ENCODE measurements at places on chromosomes 11 and 22. TPM values are rescaled to one million over a fixed set of nuclear protein-coding genes. Genes with fewer than 3 reads are reported as not detected.

MRGPRX3 gene
- not detected for total RNA-seq

CAVIN3 gene
- total RNA-seq = 115 TPM

GSTT2B gene
- 7.2 TPM for total RNA-seq

DNA sequence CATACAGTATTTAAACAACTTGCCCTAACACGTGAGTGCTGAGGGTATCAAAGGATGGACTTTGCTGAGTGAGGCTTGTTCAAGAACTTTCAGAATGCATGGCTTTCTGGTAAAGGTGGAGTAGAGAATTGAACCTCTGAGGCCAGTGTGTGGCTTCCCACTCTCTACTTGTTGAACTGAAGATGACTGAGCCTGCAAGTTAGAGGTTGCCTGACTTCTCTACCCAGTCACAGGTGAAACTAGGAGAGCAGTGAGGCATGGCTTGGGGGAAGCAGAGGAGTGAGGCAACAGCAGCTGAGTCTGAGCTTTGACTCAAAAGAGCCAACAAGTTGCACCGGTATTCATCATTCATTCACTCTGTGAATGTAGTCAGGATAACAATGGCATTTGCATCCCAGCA is 256.4 kb upstream of the SESN3 start:
- no peak for DNase-seq

DNA sequence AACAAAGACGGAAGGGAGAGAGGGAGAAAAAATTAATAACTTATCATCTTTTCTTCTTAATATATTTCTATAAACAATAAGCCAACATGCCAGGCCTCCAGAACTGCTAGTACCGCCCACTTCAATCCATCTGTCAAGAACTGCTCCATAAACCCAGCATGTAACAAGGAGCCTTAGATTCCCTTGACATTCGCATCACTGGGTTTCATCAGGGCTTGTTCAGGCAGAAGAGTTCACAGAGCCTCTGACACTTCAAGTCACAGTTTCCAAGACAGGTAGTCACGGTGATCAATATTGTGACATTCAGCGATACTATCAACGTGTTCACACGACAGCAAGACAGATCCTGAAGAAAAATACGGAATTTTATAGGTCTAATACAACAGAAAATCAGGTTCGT is 61.7 kb downstream of the LARGE2 start:
- no peak for DNase-seq

DNA sequence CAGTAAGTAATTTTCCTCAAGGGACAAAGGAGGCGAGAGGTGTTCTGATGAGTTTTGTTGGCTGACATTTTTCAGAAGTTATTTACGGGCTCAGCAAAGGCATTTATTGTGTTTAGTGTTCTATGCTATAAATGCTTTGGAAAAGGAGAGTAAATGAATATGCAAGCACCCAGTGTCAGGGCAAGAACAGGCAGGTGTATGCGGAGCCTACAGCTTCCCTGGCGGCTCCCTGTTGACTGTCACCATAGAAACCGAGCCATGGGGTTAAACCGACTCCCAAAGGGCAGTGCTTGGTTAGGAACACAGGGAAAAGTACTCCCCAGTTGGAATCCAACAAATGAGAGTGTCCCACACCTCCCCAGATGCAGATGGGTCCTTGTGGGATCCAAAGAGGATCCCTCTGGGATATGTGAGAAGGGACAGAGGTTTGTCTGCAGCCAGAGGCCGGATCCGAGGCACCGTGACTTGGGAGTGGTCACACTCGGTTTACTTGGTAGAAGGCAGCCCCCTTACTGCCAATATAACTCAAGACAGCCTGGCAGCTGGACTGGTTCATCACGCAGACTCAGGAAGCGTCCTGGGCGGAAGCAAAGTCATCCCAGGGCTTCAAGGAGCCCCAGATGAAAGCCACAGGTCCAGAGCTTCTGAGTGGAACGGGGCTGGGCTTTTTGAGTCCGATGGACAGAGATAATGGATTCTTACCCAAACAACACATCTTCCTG is 329.7 kb downstream of the CTTN start:
- no peak for DNase-seq

DNA sequence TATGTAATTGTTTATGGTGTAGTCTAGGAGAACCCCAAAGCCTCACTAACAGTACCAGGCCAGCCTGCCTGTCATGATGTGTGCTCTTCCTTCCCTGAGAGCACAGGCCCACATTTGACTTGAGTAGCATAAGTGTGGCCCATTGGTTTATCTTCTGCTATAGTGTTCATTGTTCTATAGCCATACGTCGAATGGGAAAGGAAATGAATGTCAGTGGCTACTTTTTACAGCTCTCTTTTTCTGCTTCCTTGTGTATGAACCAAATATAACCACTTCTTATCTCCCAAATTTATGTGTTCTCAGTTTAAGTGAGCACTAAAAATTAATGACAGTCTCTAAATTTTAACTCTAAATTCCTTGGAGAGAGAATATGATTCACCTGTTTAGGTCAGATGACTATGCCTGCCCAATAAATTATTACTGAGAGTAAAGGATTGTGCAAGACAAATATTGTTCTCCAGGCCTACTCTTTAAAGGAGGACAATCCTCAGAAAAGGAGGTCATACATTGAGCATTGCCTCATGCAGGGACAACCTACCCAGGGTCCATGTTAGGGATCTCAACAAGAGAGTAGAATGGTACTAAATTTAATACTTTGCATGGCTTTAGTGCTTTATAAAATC is 222.9 kb upstream of the ARHGAP20 start:
- DNase-seq = no peak

DNA sequence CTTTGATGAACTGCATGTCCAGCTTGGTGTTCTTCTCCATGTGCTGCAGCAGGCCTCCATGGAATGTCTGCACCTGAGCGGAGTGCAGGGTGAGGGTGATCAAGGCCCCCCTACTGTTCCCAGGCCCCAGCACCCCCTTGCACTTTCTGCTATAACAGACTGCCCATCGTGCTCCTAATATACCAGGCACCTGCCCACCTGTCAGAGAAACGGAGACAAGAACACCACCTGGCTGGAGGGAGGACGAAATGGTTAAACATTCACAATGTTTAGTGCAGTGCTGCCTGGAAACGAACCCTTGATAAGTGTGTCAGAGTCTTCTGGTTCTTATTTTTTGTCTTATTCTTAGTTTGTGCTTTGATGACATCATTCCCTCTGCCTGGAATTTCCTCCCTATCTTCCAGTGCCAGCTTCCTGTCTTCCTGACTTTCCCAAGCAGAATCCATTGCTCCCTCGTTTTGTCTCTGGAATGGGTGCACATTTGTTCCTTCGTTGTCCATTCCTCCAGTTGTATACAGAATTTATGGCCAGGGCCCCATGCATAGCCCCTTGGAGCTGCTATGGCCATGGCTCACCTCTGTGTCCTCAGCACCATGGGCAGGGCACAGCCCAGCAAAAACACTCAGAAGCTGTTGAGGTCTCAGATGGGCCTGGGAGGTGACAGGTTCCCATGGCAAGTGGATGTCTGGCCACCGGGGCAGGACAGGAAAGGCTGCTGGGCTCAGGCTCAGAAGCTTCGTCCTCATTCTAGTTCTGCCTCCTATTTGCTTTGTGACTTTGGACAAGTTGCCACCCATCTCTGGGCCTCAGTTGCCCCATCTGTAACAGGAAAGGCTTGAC is 11.9 kb downstream of the BAIAP2L2 start:
- no peak for DNase-seq

GRCh38 chr11:121808096-121808495 is 307.9 kb downstream of the BLID start:
- DNase-seq = no peak

DNA sequence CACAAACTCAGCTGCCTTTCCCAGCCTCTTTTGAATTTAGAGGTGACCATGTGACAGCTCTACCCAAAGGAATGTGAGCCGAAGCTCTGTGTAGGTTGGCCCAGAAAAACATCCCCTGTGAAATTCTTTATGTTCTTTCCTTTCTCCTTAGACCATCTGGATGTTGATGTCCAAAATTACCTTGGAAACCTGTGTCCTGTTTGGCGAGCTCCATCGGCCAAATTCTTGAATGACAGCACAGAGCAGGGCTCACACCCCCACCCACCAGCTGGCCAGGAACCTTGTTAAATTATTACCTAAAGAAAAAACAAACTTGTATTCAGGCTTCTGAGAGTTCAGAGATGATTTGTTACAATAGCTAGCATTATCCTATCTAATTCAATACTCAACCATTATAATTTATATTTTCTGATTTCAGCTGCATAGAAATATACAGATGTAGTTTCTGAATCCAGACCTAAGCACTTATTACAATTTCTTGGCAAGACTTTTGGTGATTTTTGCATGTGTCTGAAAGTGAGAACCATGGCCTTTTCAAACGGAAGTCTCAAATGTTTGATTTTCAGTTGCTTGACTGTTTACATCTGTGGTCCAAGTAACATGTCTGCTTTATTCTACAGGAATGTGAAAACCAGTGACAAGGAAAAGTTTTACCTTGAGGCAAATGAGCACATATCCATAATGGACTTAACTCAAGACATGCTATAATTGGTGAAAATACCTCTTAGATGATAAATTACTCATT is 554.2 kb downstream of the NTM start:
- DNase-seq = no peak

DNA sequence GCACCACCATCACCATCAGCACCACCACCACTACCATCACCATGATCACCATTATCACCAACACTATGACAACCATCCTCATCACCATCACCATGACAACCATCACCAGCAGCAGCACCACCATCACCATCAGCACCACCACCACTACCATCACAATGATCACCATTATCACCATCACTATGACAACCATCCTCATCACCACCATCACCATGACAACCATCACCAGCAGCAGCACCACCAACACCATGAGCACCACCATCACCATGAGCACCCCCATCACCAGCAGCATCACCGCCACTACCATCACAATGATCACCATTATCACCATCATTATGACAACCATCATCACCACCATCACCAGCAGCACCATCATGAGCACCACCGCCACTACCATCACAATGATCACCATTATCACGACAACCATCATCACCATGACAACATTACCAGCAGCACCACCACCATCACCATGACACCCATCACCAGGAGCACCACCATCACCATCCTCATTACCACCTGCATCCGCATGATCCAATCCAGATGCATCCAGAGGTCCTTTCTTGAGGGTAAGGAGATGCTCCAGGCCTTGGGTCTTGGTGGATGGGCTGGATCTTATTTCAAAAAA is 23.8 kb downstream of the PHF21B start:
- DNase-seq = no peak

GRCh38 chr11:73323464-73323863 is 15.4 kb downstream of the ARHGEF17 start:
- DNase-seq = peak; percentile 91

- DNase-seq = peak; percentile 38
Measured at GRCh38 chr22:47161631-47162030, 399.2 kb downstream of the TBC1D22A start.

GRCh38 chr11:48169717-48170116 is 46.9 kb upstream of the OR4B1 start:
- DNase-seq = peak; percentile 73

All from heart left ventricle (tissue), 16 donors.